ENCODE measurements at places on chromosomes 12 and 14.
A peak's percentile ranks its signal among the peaks of the same experiment; 100 is the strongest.

GRCh38 chr12:80829767-80830166 lies 108.0 kb downstream of the LIN7A start:
- no peak for DNase-seq

- DNase-seq, result no peak
These were observed 96.3 kb upstream of the EVL start for GRCh38 chr14:99968941-99969340.

DNA sequence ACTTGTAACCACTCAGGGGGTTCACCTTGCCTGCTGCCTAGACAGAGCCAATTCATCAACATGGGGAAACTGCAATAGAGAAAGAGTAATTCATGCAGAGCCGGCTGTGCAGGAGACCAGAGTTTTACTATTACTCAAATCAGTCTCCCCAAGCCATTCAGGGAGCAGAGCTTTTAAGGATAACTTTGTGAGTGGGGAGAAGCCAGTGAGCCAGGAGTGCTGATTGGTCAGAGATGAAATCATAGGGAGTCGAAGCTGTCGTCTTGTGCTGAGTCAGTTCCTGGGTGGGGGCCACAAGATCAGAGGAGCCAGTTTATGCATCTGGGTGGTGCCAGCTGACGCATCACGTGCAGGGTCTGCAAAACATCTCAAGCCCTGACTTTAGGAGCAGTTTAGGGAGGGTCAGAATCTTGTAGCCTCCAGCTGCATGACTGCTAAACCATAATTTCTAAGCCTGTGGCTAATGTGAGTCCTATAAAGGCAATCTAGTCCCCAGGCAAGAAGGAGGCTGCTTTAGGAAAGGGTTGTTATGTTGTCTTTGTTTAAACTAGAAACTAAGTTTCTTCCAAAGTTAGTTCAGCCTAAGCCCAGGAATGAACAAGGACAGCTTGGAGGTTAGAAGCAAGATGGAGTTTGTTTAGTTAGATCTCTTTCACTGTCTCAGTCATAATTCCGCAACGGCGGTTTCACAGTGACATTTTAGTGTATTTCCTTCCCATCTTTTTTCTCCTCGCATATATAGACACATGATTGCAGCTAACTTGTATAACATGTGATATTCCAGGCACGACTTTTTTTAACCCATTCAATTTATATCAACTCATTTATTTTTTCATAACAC lies 68.9 kb upstream of the NCOR2 start:
- DNase-seq, result no peak

GRCh38 chr14:45222485-45223262 lies 30.3 kb downstream of the MIS18BP1 start:
- no peak for DNase-seq

- DNase-seq, result no peak
These were observed 53.5 kb downstream of the FSCB start for GRCh38 chr14:44453433-44454171.

GRCh38 chr12:6768990-6769389 lies 2.8 kb downstream of the PTMS start:
- DNase-seq, result peak; percentile 72

GRCh38 chr12:51511546-51512260 lies 79.3 kb upstream of the SCN8A start:
- no peak for DNase-seq

- DNase-seq, result peak; percentile 11
These were observed 31.5 kb downstream of the RASSF9 start for GRCh38 chr12:85804663-85805062.

- no peak for DNase-seq
These were observed 2.8 kb downstream of the TMEM179 start for GRCh38 chr14:104601786-104602185.

DNA sequence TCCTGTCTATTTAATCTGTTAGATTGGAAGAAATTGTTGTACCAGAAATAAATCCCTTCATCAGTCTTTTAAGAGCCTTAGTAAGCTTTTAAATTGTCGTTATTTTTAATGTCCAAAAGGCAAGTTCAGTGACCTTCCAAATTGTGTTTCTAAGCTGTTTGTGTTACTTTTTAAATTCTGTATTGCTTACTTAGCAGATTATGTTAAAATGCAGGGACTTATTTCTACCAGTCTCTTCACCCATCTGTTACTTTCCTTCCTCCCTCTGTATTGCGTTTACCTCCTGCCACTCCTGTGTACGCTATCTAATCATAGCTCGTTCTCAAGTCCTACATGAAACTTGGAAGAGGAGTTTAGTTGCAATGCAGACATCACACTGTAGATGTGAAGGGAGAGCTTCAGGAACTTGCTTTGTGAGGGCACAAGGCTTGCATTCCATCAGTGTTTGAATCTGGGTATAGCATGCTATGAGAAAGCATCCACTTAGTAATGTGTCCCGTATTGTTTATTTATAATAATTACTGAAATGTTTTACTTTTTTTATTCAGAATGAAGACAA lies 406.5 kb upstream of the RGS6 start:
- DNase-seq, result no peak

DNA sequence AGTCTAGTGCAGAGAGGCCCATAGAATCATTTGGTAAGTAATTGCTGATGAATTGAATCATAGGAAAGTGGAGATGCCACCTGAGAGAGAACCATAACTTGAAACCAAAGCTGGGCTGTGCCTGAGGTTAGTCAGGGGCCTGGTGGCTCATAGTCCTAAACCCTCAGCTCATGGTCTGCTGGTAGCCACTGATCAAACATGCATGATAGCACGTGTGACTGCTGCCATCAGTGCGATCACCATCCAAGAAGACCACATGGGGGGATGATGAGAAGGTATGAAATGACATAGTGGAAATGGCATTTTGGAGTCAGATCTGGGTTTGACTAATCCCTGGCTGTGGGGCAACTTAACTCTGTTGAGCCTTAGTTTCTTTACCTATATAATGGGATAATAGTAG lies 190.5 kb downstream of the CACNA1C start:
- DNase-seq, result no peak

GRCh38 chr14:98298481-98299244 lies 973.3 kb downstream of the BCL11B start:
- DNase-seq, result no peak

DNA sequence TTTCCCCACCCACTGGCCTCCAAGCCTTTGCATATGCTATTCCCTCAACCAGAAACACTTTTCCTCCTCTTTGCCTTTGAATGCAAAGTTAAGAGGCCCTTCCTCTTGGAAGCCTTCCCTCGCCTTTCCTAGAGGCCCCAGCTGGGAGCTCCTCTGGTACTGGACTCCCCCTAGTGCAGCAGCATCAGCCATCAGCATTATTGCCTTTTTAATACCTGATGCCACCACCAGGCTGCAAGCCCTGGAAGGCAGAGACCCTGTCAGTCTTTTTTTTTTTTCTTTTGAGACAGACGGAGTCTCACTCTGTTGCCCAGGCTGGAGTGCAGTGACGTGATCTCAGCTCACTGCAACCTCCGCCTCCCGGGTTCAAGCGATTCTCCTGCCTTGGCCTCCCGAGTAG lies 19.1 kb upstream of the PLA2G1B start:
- no peak for DNase-seq

GRCh38 chr14:92737619-92738188 lies 10.7 kb downstream of the LGMN start:
- no peak for DNase-seq

DNA sequence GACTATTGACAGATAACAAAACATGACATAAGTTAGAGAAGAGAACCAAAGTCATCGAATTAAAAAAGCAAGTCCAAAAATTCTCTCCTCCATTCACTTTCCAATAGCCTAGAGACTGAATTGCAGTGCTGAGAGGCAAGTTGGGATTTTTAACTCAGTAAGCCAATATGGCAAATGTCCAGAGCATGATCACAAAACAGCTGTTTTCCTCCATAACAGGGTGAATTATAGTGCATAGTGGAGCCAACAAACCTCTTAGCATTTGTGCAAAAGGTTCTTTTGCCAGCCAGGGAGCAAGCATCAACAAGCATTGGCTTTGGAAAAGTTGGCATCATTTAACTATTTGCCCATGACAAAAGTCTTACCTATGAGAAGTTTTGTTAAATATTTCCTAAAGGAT lies 458.8 kb upstream of the NOVA1 start:
- peak; percentile 96 for DNase-seq

DNA sequence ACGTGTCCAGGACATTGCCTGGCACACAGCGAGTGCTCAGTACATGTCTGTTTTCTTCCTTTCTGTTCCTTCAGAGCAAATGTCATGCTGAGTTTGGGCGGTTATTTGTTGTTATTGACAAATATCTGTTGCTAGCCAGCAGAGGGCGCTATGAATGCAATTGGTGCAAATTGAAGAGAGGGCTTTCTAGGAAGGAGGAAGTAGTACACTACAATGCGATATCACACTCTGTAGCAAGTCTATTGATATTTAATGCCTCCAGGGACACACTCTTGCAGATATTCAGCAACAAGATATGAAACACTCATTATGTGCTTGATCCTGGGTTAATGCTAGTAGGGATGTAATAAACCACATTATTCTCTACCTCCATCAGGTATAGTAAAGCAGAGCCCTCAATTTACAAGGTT lies 267.3 kb upstream of the SRRM4 start:
- no peak for DNase-seq

- DNase-seq, result no peak
These were observed 15.9 kb downstream of the HHIPL1 start for GRCh38 chr14:99660794-99661193.

DNA sequence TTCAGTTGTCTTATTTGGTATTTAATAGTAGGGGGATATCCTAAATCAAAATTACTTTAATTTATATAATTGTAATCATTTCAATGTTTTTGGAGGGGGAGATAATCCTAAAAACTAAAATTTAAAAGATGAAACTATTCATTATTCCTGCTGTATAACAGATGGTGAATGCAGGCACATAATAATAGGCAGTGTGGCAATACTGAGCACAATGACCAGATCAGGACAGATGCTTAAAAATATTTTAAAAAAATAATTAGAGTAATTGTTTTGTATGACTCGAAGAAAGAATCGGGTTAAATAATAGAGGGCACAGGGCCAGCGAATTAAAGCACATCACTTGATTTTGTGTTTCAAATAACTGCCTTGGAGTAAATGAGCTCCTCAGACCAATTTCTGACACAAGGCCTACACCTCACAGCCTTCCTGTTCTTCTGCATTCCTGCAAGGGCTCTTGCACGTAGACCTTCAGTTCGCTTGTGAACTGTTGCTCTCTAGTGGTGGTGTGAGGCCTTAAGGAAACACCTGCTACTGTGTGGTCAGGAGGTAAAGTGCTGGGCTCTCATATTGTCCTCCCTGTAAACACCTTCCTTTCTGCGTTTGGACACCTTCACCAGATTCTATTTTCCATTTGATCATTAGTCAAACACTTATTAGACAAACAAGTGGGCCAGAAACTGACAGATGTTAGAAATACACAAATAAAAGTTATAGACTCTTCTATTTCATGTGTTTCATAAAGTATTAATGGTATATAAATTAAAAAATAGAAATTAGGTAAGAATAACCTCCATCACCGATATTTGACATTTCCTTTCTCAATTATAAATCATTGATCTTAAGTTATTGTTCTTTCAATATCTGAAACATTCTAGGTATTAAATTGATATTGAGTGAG lies 29.3 kb upstream of the KLRF1 start:
- DNase-seq, result peak; percentile 45

DNA sequence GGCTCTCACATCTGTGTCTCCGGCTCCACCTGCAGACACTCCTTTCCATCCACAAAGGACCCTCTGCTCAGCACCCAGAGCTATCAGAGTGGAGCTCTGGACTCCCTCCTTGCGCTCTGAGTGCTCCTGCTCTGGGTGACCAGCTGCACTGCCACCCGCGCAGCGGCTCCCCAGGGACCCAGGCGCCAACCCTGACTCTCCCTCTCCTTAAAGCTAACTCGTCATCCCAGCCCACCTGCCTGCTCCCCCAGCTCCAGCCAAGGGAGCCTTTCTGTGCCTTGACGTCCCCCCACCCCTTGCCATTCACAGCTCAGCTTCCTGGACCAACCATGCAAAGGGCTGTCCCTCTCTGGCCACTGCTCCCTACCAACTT lies 99.0 kb downstream of the SETD3 start:
- no peak for DNase-seq

GRCh38 chr14:53613404-53614253 lies 343.0 kb downstream of the BMP4 start:
- no peak for DNase-seq

GRCh38 chr12:5554711-5555110 lies 122.8 kb downstream of the NTF3 start:
- no peak for DNase-seq

- peak; percentile 56 for DNase-seq
These were observed 227.7 kb upstream of the CRY1 start for GRCh38 chr12:107320929-107321631.

GRCh38 chr12:104764225-104765091 lies 193.6 kb downstream of the SLC41A2 start:
- no peak for DNase-seq

DNA sequence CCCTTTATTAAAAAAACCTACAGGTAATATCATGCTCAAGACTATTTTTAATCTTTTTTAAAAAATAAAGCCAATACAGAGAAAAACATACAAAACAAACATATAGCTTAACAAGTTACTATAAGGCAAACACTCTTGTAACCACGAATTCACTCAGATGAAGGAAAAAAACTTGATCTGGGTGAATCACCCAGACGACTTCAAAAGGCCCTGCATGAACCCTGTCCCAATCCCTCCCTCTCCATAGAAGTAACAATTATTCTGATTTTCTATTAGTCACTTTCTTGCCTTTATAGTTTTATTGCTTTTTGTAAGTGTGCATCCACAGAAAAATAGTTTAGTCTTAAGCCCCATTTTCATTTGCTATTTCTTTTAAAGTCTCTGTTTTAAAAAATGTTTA lies 72.6 kb downstream of the LRP6 start:
- DNase-seq, result no peak

GRCh38 chr14:64491637-64492036 lies 12.0 kb downstream of the ZBTB25 start:
- DNase-seq, result no peak

DNA sequence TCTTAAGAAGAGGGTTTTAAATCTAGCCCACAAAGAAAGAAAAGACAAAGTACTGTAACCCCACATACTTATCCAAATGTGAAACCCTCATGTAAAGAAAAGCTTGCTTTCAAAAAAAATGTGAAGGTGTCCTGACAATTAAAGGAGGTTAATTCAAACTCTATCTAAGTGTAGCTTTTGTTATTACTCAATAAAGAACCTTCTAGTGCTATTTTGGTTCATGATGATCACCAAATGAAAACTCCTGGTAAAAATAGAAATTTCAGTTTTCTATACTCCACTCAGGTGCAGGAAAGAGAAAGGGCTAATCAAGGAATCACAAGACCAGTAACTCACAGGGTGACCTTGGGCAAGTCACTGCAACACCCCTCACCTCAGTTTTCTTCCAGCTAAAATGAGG lies 1.6 kb downstream of the STAB2 start:
- DNase-seq, result no peak
